ENCODE measurements at places on chromosomes 3 and 15.

DNA sequence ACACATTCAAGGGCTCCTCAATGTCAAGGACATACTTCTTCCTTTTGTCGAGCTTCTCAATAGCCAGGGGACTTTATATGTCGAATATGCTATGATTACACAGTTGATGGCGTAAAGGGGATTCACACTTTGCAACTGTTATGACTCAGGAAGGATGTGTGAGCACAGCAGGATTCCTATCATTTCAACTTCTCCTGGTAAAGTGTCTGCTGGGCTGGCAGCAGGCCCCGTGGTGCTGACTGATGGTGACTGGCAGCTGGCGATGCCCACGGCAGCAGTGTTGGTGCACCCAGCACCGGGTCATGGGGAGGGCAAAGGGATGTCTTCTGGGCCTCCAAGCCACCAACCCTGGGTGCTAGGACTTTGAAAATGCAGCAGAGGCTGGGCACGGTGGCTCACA lies 44.8 kb upstream of the GNB5 start:
- no peak for DNase-seq

DNA sequence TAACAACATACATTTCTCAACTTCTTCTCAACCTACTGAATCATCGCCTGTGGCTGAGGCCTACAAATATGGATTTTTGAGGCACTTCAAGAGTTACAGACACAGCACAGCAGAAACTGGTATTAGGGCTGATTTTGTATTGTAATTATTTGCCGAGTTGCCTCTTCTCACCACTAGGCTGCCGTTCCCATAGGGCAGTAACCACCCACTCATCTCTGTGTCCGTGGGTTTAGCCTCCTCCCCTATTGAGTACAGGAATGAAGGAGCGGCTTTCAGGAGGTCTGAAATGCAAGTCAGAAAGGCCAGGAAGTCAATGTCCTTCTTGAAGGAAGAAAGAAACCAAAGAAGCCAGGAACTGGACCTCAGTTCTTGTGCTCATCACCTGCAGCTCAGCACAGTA lies 220.8 kb downstream of the MTHFS start:
- no peak for DNase-seq

DNA sequence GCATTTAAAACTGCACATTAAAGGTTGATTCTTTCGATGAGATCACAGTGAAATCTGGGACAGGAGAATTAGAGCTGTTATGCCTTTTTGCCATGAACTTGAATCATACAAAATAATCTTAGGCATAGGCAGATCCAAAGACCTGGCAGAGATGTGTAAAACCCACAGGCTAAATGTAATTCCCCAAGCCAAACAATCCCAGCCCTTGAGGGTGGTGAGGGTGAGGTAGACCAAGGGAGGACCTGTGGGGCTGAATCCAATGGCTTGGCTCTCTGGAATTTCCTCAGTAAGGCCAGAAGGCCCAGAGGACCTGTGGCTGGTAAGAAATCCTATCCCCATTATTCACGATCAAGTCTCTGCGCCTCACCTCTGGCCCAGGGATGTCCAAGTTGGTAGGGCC lies 80.5 kb upstream of the MEX3B start:
- DNase-seq = no peak

- DNase-seq = no peak
Observed at GRCh38 chr15:57031605-57032004, 113.2 kb downstream of the TCF12 start.

- no peak for DNase-seq
Observed at GRCh38 chr3:171837698-171838097, 5.5 kb upstream of the TMEM212 start.

DNA sequence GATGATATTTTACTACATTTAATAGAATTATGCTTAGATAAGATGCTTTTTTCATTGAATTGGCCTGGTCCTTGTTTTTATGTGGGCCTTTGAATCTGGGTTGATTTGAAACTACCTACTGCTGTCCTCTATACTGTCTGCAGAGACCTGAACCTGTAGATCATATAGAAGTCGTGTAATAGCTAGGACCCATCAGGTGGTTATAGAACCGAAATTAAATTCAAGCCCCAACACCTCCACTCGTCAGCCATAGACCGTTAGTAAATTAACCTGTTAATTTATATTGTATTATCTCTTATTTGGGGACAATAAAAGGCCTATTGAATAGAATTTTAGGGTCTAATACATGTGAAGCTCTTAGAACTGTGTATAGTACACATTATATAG lies 108.4 kb downstream of the MBNL1 start:
- no peak for DNase-seq

DNA sequence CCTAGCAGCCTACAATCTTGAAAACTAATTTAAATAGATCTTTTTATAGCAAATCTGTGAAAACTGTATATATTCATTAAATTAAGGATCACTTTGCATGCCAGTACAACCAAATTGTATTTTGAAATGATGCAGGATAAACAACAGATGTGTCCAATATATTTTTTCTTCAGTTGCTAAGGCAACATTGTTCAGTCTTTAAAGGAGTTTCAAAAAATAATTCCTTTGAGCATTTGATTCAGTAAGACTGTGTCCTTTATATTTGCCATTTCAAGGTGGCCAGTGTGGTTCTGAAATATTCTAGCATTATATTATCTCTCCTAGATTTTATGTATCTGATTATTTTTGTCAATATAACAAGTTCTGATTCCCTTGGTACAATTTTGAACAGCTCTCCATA lies 254.7 kb downstream of the PLOD2 start:
- DNase-seq = no peak

- DNase-seq = peak; percentile 27
Observed at GRCh38 chr15:51775967-51776816, 24.8 kb downstream of the TMOD2 start.

DNA sequence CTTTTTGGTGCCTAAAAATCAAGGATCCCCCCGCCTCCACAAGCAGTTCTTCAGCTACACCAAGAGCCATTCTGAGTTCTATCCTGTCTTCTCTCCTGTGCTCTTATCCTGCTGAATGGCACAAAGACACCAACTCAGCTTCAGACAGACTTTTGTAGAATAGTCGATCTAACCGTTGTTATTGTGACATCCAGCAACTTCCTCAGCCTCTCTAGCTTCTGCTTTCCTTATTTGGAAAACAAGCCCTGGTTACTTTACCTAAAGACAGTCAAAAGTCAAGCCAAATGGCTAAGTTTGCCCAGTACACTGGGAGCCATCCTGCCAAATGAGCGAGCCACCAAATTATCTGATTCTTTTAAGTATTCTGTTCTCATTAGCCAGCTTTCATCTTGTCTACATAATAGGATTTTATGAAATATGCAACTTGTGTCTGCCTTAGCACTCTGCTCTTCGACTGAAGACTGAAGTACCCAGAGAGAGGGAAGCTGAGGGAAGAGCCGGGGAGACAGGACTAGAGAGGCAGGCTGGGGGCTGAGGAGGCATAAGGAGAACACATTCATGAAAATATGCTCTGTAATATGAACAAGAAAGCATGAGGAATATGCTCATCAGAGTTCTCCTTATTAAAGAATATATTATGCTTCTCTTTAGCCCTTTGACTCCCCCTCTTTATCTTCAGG lies 35.1 kb downstream of the LYZL4 start:
- no peak for DNase-seq

DNA sequence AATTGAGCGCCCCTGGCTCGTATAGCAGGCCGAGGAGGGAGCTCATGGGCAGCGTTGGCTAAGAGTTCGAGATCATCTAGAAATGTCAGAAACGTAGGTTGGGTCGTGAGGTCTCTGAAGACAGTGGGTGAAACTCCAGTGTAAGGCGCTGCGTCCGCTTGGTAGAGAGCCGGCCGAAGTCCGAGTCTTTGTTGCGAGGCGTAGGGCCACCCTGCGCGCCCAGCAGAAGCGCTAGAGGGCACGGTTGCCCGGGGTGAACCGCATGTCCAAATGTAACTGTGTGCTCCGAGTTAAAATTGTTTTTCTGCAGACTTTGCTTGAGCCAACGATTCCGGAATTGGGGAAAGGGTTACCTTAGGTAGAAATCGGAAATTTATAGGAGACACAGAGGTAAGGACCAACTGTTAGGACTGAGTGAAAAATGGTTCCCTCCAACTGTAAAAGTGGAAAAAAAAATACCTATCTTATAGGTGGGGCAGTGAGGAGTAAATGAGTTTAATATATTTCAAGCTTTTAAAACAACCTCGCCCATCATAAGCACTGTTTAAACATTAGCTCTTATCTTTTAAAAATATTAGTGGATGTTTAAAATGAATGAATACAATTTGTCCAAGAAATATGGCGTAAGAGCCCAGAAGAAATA lies 993 bp upstream of the SIAH2 start:
- DNase-seq = peak; percentile 5

DNA sequence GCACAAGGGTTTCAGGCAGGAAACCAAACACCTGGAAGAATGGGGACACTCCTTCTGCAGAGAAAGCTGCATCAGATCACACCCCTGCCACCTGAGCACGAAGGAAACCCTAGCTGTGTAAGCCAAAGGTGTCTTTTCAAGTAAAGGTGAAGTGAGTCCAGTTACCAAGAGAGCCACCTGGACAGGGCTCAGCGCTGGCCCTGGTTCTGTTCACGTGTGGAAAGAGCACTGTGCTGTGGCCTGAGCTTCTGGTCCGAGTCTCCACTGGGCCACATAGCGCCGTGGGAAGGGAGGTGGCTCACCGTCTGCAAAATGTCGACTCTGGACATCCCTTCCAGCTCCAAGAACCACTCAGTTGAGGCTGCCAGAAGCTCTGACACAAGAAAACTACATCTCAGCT lies 151.1 kb downstream of the ADAMTS17 start:
- no peak for DNase-seq

- DNase-seq = no peak
Observed at GRCh38 chr15:35519541-35520149, 26.3 kb downstream of the DPH6 start.

- DNase-seq = no peak
Observed at GRCh38 chr15:48469271-48469670, 138.0 kb downstream of the DUT start.

- no peak for DNase-seq
Observed at GRCh38 chr3:135917076-135917475, 48.5 kb upstream of the PPP2R3A start.

DNA sequence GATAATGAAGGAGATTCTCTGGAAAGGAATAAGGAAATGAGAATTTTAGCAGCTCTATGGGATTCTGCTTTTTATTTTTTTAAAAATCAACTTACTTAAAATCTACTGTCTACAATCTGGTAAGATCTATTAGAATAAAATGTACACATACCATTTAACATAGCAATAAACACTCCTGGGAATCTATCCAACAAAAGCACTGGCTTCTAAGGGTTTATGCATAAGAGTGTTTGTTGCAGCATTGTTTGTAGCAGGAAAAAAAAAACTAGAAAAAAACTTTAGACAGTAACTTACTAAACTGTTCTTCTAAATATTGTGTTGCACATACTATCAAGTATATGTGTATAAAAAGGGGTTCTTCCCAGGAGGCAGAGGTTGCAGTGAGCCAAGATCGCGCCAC lies 15.7 kb upstream of the RBP1 start:
- no peak for DNase-seq

- DNase-seq = no peak
Observed at GRCh38 chr3:55090291-55090690, 162.4 kb upstream of the LRTM1 start.

DNA sequence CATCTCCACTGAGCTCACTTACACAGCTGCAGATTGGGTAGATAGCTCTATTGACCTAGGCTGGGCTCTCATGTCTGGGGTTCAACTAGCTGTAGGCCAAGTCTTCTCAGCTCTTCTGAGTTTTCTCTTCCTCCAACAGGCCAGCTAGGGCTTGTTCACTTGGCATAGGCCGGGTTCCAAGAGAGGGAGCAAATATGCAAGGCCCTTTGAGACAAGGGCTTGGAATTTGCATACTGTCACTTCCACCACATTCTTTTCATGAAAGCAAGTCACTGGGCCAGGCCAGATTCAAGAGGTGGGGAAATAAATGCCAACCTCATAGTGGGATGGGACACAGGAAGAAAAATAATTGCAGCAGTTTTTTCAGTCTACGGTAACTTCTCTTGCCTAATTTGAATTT lies 25.2 kb downstream of the PIGB start:
- DNase-seq = no peak

- no peak for DNase-seq
Observed at GRCh38 chr3:125351152-125351551, 24.0 kb downstream of the ZNF148 start.

- DNase-seq = no peak
Observed at GRCh38 chr15:45572617-45573016, 14.6 kb upstream of the BLOC1S6 start.

- DNase-seq = no peak
Observed at GRCh38 chr15:70741107-70741531, 22.2 kb downstream of the UACA start.

DNA sequence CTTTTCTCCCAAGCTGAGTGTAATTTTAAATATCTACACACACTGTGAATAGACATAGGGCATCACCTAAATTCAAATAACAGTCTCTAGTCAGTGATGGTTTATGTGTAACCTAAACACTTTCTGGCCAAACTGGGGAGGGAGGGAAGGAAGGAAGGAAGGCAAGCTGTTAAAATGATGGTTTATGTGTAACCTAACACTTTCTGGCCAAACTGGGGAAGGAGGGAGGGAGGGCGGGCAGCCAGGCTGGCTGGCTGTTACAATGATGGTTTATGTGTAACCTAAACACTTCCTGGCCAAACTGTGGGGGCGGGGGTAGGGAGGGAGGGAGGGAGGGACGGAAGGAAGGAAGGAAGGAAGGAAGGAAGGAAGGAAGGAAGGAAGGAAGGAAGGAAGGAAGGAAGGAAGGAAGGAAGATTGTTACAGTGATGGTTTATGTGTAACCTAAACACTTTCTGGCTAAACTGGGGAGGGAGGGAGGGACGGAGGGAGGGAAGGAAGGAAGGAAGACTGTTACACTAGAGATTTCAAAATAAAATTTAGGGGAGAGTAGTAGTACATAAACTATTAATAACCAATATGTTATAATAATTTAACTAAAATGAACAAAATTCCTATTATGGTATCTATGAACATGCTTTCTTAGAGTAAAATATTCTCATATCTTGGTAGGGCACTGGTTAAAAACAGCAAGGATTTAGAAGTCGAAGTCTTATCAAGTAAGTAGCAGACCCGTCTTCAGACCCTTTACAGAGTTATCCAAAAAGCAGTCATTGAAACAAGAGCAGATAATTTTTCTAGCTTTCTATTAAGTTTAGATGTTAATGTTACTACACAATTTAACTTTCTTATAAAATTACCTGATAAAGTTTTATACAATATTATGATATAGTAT lies 148.1 kb downstream of the LMLN start:
- DNase-seq = no peak

DNA sequence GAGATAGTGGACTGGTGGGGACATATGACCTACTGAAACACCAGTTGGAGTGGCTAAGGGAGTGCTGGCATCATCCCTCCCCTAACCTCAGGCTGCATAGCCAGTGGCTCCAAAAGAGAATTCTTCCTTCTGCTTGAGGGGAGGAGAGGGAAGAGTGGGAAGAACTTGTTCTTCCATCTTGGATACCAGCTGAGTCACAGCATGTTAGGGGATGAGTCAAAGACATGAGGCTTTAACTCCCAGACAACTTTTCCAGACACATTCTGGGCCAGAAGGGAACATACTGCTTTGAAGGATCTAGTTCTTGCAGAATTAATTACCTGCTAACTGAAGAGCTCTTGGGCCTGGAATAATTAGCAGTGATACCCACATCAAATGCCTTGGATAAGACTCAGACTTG lies 36.8 kb upstream of the PEX5L start:
- no peak for DNase-seq
